ENCODE measurements at places on chromosomes 3 and 15.

GRCh38 chr15:70420948-70421482 is 323.3 kb upstream of the TLE3 start:
- no peak for DNase-seq

DNA sequence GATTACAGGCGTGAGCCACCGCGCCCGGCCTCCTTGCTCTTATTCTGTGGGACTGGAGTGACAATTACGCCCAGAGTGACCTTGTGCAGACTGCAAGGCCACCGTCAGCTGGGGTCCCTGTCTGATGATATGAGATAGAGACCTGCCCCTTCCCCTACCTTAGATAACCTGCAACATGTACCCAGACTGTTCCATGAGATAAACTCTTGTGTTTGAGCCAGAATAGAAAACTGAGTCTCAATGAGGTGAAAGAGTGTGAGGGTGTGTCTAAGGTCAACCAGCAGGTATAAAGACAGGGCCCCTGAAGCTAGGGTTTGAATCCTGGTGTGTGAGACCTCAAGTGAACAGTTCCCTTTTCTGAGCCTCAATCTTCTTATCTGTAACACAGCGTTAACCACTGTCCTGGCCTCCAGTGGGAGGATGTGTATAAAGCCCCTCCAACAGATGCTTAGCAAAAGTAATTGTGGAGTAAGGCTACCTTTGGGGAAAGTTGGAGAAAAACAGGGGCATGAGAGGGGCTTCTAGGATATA is 6.0 kb downstream of the TADA3 start:
- DNase-seq, result no peak

DNA sequence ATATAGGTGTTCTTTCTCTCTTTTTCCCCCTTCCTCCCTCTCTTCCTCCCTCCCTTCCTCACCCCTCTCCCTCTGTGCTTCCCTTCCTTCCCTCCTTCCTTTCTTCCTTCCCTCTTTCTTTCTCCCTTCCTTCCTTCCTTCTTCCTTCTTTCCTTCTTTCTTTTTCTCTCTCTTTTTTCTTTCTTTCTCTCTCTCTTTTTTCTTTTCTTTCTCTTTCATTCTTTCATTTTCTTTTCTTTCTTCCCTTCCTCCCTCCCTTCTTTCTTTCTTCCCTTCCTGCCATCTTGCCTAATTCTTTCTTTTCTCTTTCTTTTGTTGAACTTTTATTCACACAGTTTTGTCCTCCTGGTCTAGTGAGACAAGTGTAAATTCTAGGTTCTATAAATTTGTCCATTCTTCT is 1595.6 kb downstream of the SI start:
- DNase-seq, result no peak

DNA sequence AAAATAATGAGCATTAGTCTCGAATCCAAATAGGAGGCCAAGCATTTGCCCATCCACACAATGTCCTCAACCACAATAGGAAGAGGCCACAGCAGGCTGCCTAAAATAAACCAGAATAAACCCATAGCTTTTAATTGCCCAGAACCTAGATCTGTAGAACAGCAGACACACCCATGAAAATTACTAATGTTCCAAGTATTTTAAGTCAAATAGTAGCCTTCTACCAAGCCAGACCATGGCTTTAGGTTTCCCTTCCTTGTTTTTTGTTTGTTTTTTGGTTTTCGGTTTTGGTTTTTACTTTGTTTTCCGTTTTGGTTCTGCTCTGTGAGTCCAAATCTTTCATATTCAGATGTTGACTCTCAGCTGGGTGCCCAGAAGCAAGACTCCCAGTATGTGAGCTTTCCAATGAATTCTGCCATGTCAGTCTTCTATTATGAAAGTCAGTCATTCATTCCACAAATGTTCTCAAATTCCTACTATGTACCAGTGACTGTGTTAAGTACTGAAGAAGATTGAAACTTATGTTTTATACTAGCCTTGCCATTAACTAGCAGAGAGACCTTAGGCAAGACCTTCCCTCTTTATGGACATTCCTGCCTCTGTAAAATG is 57.8 kb upstream of the BOC start:
- DNase-seq, result no peak

GRCh38 chr3:18747383-18747782 is 322.2 kb upstream of the SATB1 start:
- DNase-seq, result no peak

DNA sequence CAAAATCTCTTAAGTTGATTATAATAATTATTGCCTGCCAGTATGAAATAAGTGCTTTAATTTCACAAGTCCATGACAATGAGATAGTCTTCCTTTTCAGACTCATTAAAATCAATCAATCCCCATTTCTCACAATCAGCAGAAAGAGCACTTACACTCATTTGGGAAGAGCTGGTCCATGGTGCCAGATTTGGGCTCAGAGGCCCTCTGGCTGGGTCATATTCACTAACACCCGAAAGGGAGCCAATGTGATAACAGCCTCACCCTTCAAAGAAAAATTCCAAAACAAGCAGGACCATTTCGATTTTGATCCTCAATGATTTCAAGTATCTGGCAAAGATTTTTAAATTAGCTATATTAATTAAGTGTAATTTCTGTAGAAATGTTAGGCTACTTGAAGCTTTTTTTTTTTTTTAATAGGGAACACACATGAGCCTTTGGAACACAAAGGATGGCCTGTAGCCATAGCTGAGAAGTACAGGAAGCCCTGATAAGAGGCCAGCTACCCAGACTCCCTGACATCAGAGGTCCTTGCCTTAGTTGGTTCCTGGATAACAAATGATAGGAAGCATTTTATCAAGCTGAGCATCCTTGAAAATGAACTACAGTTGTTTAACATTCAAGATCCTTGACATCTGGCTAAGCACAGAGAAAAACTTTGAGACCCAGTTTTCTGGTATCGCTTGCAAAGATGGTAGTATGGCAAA is 17.1 kb downstream of the MCF2L2 start:
- DNase-seq, result no peak
